ENCODE measurements at places on chromosomes 13 and 19.

DNA sequence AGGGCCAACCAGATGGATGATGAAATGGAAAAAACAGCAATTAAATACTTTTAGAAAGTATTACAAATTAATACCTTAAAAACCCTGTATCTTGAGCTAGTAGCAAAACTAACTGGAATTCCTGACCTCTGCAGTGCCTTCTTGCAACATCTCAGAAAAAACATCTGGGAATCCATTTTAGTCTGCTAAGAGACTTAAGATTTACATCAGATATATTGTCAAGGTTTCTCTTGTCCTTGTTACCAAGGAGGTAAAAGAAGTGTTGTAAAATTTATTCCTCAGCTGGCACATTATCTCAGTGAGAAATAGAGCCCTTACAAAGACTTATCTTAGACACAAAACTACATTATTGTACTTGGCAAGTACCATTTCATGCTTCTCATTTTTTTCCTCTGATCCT lies 18.5 kb downstream of the KCNRG start:
- no peak for DNase-seq

DNA sequence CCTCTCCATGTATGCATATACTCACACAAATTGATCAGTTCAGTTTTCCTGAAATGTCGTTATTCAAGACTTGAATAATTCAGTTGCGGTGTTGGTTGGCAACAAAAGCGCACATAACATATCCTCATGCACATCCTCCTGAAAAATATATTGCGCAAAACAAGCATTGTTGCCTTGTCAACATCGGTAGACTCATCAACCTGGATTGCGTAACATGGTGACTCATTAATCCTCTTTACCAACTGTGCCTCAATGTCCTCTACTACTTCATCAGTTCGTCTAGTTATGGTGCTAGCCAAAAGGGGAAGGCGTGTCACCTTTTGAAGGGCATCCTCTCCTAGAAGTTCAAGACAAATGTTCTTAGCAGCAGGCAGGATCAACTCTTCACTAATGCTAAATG lies 357.7 kb downstream of the LMO7 start:
- no peak for DNase-seq

DNA sequence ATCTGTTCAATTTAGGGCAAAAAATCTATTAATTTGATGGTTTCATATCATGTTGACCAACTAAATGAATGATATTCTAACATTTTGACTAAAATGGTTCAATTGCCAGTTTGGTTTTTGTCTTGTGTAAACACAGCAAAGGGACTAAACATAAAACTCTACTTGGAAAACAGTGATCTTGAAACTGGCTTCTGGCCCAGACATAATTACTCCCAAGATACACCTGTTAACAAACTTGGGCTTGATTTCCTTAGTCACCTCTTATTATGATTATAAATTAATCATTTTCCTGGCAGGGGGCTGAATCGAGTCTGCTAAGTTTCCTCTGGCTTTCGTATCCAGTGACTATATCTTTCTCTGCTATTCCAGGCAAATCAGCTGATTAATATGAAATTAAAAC lies 78.0 kb upstream of the OXGR1 start:
- no peak for DNase-seq

DNA sequence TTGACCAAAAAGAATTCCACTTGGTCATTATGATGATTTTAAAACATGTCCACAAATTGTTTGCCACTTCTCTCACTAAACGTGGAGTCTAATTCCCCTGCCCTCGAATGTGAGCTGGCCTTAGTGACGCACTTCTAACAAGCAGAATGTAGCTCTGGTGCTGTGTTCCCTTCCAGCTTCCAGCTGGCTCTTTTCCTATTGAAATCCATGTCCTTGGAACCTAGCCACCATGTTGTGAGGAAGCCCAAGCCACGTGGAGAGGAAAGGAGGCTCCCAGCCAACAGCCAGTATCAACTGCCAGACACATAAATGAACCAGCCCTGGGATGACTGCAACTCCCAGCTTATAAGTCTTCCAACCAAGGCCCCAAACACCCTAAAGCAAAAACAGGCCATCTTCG lies 23.6 kb upstream of the CEBPA start:
- no peak for DNase-seq

DNA sequence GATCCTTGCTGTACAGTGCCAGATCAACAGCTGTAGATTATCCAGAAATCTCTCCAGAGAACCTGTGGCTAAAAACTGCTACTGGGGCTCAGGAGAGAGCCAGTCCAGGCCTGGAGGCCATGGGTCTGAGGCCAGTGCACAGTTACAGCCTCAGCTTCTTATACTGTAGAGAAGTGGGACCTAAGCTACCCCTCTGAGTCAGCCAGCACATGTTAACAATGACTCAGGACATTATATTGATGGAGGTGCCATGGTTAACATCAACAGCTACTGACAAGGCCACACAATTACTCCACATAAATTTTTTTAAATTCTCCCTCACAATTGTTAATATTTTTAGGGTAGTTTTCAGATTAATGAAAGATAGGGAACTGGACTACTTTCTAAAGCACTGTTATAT lies 138.5 kb downstream of the RBM26 start:
- DNase-seq, result no peak

- no peak for DNase-seq
Observed at GRCh38 chr19:18508585-18508984, 13.3 kb downstream of the ELL start.

- DNase-seq, result no peak
Observed at GRCh38 chr13:113410472-113411201, 42.7 kb downstream of the ADPRHL1 start.
